ENCODE measurements at places on chromosomes 4 and X.

DNA sequence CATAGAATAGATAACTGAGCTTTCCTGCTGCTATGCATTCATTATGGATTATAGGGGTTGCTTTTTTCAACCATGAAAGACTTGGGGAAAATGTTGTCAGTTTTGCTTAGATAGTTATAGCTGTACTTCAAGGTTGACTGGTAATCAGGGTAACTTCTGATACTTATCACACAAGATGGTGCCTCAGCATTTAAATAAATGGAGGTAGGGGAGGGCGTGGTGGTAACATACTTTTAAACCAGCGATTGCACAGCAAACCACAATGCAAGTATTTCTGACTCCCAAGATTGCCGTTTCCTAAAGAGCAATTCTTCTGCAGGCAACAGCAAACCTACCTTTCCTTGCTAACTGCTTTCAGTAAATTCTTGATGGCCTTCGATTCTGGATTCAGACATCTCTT lies 1.3 kb downstream of the CXCL10 start:
- no peak for DNase-seq

DNA sequence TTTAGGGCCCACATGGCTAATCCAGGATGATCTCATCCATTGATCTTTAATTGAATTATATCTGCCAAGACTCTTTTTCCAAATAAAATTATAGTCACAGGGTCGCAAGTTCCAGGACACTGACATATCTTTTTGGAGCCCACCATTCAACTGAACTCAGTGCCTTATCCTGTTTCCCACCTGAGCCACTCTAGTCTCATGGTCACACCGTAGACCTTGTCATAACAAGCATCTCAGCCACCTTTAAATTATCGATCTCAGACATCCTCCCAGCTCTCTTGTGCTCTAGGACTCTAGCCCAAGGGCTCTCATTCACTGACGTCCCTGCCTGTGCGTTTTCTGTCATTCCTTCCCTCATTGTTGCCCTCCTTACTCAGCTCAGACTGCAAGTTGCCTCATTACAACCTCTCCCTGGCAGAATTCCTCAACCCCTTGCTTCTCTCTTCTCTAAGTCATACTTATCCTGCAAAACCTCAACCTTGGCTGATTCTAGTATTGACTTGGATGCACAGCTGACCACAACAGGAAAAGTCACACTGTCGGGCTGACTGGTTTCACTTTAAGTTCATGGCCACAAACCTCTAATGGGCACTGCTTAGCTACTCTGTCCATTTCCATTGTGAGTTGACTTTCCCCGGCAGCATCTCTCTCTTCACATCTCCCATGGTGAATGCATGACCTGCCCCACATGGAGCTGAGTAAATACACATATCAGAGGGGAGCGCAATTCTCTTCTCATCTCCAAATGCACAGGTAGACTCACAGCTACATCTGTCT lies 91.0 kb upstream of the TRIM2 start:
- DNase-seq, result no peak

GRCh38 chrX:103356858-103357257 lies 552 bp downstream of the TCEAL9 start:
- no peak for DNase-seq

DNA sequence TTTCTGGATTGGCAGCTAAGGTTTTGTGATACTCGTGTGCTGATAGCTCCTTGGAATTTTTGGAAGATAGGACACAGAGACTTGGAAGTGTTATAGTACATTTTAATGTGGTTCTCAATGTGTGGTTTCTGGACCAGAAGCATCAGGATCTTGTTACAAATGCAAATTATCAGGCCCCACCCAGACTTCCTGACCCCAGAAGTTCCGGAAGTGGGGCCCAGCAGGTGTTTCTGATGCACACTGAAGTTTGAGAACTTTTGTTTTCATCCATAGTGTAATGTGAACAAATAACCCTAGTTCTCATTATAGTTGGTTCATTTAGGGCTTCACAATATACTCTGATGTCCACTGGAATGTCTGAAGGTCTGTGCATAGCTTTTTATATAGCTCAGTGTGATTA lies 49.6 kb downstream of the LAMP2 start:
- DNase-seq, result no peak

DNA sequence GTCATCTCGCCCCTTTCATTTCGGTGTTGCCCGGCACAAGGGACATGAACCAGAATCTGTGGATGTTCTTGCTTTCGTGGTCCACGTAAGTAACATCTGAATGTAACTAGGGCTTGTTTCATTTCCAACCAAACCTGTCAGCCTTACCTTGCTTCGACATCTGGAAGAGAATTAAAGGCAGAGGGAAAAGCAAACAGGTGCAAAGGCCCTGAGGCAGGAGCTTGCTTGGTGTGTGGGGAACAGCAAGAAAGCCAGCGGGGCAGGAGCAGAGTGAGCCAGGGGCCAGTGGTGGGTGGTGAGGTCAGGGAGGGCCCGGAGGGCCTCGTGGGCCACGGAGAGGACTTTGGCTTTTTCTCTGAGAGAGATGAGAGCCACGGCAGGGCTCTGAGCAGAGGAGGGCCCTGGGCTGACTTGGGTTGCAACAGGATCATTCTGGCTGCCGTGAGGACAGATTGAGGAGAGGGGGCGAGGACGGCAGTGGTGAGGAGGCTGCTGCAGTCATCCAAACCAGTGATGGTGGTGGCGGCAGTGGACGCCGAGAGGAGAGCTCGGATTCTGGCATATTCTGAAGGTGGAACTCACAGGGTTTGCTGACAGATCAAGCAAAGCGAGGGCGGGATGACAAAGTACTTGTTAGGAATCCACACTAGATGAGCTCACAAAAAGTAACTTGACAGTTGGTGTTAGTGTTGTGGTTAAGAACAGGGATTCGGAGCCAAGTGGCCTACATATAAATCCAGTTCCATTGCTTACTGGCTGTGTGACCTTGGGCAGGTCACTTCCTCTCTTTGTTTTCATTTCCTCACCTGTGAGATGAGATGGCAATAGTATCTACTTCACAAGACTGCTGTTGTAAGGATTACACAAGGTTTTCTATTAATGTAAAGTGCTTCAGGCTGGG lies 6.8 kb upstream of the WDR13 start:
- DNase-seq, result no peak

DNA sequence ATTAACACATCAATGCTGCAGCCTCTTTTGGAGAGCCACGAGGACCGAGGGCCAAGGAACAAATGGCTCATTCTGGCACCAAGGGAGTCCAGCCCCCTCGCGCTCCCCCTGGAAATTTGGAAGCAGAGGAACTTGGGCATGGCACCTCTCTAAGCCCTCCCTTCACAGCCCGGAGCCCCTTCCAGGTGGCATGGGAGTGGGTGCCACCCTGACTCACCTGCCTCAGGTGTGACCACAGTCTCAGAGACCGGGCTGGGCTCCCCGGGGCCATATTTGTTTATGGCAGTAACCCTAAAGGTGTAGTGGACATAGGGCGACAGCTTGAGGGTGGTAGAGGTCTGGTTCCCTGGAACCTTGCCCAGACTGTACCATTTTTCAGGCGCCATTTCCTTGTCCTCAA lies 18.8 kb downstream of the L1CAM start:
- no peak for DNase-seq
